ENCODE measurements at places on chromosomes 3 and 15. TPM values are rescaled to one million over a fixed set of nuclear protein-coding genes. Genes with fewer than 3 reads are reported as not detected.
A peak's percentile ranks its signal among the peaks of the same experiment; 100 is the strongest.

DNA sequence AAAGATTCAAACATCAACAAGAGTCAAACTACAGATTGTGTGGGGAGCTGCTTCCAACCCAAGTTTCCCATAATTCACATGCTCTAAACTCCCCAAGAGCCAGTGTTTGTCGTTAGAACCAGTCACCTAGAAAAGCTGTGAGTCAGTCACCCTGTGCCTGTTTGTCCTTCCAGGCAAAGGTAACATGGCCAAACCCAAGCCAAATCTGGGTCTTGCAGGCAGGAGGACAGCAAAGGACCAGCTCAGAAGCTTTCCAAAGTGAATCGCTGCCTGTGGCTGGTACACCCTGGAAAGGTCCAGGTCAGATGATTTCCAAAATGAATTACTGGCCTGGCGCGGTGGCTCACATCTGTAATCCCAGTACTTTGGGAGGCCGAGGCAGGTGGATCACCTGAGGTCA is 251.5 kb downstream of the FAM43A start:
- DNase-seq: no peak

DNA sequence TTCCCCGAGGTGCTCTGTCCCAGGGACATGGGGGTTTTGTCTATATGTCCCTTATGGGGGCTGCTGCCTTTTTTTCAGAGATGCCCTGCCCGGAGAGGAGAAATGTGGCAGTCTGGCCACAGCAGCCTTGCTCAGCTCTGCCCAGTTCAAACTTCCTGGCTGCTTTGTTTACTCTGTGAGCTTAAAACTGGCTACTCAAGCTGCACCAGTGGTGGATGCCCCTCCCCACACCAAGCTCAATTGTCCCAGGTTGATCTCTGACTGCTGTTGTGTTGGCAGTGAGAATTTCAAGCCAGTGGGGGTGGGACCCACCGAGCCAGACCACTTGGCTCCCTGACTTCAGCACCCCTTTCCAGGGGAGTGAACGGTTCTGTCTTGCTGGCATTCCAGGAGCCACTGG is 188.9 kb downstream of the STXBP5L start:
- DNase-seq: peak; percentile 2

Gene CCDC80
- polyA plus RNA-seq: 103 TPM

Gene ADPRH
- 13.8 TPM for polyA plus RNA-seq

DNA sequence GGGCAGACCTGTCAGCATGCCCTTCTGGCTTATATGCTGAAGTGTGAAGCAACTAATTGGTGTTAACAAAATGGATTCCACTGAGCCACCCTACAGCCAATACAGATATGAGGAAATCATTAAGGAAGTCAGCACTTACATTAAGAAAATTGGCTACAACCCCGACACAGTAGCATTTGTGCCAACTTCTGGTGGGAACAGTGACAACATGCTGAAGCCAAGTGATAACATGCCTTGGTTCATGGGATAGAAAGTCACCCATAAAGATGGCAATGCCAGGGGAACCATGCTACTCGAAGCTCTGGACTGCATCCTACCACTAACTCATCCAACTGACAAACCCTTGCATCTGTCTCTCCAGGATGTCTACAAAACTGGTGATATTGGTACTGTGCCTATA is 9.4 kb downstream of the PIK3CB start:
- no peak for DNase-seq

GRCh38 chr3:190642016-190642415 is 128.1 kb downstream of the IL1RAP start:
- DNase-seq: no peak

Gene POTEB3
- polyA plus RNA-seq: not detected

- DNase-seq: no peak
Measured at GRCh38 chr3:194285024-194285849, 65.9 kb downstream of the CPN2 start.

Gene EHHADH
- polyA plus RNA-seq: 7.9 TPM

- DNase-seq: no peak
Measured at GRCh38 chr3:111781561-111782446, 77.3 kb upstream of the PHLDB2 start.

GRCh38 chr3:133570139-133570936 is 3.1 kb upstream of the CDV3 start:
- peak; percentile 17 for DNase-seq

DNA sequence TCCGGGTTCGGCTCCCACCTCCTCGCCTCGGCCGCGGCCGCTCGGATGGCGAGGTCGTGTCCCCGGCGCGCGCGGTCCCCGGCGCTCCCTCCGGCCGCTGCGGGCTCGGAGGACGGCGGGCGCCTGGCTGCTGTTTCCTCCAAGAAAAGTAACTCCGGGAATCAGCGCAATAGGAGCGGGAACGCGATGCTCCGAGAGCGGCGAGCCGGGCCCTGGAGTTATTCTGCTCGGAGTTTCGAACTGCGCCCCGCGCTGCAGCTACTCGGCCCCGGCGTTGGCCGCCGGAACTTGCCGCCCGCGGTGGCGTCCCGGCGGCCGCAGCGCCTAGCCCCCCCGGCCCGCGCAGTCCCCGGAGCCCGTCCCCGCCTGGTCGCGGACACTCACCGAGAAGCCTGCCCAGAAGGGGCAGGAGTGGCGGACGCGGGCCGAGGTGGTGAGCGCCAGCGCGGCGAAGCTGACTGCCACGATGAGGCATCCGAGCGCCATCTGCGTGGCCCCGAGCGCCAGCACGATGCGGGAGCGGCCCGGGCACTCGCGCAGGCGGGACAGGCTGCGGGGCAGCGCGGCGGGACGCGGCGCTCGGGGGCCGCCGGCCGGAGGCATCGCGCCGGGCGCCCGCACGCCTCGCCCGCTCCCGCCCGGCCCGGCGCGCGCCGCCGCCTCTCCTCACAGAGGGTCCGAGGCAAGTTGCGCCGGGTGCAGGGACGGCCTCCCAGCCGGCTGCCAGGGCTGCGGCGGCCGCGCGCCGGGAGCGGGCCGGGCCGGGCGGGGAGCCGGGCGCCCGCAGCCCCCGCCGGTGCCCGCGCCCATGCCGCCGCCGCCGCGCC is 251.9 kb downstream of the TJP1 start:
- DNase-seq: peak; percentile 8

DNA sequence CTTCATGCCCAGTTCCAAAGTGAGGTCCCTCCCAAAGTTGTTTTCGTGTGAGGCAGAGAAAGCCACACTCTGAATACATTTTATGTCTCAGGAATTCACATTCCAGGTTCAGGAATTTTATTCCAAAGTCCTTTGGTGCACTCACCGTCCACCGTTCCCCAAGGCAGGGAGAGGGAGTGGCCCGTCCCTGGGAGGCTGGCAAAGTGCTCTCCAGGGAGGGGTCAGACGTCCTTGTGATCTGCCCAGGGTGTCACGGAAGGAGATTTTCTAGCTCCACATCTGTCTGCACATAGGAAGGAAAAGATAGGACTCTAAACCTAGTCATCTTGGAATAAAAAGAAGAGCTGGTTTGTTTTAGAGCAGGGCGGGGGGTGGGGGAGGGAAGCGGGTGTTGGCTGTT is 47.9 kb downstream of the KLF13 start:
- DNase-seq: no peak

DNA sequence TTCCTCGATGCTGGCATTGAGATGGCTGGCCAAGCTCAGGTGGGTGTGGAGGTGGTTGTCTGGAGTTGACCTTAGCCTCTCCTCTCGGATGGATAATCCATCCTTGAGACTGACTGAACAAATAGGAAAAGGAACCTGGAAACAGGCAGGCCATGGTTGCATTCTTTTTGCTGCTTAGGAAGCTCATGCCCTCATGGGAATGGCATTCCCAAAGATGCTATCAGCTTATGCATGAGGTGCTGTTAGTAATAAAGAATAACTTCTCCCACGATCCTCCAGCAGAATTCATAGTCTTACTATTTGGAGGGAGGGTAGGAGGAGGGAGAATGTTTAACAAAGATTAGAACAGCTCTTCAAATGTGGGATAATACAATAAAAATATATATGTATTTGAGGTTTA is 303.0 kb upstream of the TPM1 start:
- DNase-seq: no peak

- DNase-seq: no peak
Measured at GRCh38 chr3:21705769-21706168, 45.2 kb downstream of the ZNF385D start.

DNA sequence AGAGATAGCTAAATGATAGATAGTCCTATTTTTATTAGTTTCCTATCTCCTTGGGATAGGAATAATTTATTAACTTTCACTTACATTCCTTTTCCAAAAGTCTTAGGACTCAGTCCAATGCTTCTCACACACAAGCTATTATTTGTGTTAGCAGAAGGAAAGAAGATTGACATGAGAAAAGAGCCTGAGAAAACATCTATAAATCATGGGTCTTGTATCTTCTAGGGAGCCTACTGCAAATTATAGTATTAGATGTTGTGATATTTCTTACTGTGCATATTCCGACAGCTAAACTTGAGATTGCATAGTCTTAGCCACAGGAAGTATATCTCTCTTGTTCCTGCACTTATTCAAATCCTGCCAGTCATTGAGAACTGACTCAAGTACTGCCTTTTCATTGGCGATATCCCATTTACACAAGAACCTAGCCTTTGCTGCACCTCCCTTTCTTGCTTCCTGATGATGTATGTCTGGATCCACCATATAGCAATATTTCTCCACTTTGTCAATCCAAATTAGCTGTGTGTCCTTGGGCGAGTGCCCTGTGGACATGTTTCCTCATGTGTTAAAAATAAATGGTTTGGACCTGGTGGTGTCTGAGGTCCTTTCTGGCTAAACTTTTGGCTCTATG is 245.1 kb upstream of the LMCD1 start:
- DNase-seq: no peak

Gene IQCH
- 2.4 TPM for polyA plus RNA-seq

Gene STRC
- 0.73 TPM for polyA plus RNA-seq

- no peak for DNase-seq
Measured at GRCh38 chr15:99279290-99279689, 28.0 kb downstream of the LRRC28 start.

Gene SLC15A2
- 28.0 TPM for polyA plus RNA-seq

- no peak for DNase-seq
Measured at GRCh38 chr15:85826756-85827515, 32.2 kb upstream of the KLHL25 start.

DNA sequence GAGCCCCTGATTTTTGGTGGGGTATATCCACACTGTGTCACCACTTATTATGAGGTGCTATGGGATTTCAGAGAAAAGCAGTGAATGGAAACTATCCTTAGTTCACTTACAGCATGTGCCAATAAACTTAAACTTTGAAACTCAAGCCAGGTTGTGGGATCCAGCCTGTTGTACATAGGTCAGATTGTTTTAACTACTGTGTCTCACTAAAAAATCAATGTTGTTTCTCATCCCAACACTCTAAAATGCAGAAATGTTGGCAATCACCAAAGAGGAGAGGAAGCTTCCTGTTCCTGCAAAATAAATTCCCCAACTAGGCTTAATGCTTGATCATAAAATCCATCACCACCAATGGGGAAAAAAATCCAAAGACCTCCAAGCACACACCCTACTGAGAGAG is 173.7 kb upstream of the ONECUT1 start:
- DNase-seq: no peak

DNA sequence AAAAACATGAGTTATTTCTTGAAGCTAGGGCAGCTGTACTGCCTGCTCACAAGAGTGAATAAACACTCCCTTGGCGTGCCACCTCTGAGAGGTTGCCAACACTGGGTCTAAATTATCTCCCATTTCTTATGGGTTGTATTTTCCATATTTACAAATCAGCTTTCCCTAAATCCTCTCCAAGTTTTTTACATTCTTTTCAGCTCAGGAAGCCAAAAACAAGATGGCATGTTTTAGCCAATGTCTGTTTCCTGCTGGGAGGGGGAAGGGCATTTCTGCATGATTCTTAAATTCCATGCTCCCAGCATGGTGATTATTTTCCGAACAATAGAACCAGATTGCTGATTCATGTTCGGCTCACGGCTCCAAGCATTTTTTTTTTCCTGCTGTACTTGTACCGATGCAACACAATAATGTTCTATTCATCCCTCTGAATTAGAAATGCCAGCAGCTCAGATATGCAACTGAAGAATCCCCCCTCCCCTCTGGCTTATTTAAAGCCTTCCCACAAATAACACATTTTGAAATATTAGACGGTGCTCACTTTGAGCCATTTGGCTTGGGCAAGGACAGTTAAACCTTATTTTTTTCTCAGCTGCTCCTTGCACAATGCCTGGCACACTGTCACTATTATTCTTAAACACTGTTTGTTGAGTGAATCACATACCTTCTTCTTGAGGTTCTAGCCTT is 252.5 kb downstream of the THRB start:
- peak; percentile 25 for DNase-seq

Gene RTP3
- polyA plus RNA-seq: not detected

Gene SAXO2
- polyA plus RNA-seq: 14.6 TPM

Gene CD96
- 1.6 TPM for polyA plus RNA-seq

Gene CCDC39
- 7.3 TPM for polyA plus RNA-seq

Gene CDC25A
- 6.0 TPM for polyA plus RNA-seq
